ENCODE measurements at places on chromosomes 13 and 19.

DNA sequence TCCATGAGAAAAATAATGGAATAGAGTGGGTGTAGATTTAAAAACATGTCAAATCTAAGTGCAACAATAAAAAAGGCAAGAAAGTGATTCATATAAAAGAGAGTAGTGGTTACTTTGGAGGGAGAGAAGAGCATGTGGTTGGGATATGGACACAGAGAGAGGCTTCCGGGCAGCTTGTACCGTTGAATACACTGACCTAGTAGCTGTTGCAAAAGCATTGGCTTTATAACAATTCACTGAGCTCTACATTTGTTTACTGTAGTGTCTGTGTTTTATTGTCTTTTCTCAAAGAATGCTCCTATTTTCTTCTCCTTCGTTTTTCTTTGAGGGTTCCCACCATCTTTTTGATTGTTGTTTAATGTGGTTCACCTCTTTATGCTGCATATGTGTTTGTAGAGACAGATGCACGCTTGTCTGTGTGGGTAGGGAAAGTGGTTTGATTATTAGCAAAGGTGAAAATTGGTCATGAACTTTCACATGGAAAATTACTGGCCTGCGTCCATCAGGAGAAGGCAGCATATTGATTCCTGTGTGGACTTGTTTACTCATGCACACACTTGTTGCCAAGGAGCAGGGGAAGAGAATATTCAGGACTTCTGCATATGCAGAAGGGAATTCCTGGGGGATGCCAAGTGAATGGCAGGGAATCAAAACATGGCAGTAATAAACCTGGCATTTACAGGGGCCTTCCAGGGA lies 29.9 kb upstream of the IRS2 start:
- peak; percentile 65 for DNase-seq

DNA sequence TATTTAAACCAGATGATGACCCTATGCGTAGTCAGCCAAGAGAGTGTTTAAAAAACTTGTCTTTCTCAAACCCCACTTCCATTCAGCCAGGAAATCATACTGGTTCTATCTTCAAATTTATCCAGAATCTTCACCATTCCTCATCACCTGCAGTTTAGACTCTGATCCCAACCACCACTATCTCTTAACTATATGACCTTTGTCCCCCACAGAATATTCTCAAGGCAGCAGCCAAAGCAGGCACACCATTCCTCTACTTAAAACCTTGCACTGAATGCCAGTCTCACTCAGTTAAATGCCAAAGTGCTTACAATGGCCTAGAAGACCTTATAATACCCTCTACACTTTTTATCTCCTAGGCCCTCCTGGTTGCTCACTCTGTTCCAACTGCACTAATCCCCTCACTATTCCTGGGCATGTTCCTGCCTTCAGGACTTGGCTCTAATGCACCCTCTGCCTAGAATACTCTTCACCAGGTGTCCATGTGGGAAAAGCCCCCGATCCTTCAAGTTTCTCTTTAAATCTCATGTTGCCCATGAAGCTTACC lies 10.1 kb downstream of the SUCLA2 start:
- DNase-seq, result no peak

GRCh38 chr19:40416918-40417642 lies 3.9 kb upstream of the PRX start:
- DNase-seq, result peak; percentile 33

DNA sequence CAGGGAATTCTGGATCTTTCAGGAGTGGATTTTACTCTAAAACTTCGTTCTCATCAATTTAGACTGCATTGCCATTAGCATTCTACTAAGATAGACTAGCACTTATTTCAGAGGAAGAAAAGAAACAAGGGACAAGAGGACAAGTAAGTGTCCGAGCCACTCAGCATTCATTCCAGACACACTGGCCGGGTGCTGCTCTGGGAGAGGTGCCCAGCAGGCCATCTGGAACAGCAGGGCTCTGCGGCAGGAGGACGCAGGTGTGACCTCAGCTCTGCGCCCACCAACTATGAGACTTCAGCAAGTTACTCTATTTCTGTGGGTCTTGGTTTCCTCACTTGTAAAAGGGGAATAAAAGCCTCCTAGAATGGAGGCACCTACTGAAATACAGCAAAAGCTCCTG lies 4.2 kb downstream of the EPS15L1 start:
- DNase-seq, result no peak

GRCh38 chr19:56066152-56067023 lies 54.7 kb downstream of the ZNF787 start:
- peak; percentile 22 for DNase-seq

DNA sequence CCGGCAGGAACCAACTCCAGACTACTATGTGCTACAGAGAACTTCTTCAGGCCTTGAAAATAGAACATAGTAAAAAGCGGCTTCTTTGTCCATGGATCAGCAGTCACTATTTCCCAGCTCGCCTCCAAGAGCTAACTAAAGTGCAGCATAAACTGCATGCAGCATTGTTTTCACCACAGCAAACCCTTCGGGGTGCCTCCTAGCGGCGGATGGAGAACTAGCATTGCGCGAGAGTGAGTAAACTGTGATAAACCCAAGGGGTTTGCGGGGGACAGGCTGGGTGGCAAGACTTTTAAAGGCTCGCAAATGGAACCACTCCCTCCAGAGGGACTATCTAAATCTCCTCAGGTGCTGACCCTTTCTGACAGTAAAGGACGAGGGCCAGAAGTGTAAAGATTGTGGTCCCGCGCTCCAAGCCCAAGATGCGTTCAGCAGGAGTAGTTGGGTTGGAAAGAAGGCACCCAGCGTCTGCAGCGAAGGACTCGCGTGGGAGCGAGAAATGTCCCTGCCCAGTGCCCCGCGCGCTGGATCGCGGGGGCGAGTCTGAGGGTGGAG lies 21.5 kb upstream of the SGCG start:
- peak; percentile 42 for DNase-seq

- DNase-seq, result no peak
Observed at GRCh38 chr13:85661675-85662074, 137.5 kb downstream of the SLITRK6 start.

GRCh38 chr13:63024458-63024857 lies 1608.8 kb upstream of the PCDH20 start:
- DNase-seq, result no peak

GRCh38 chr19:5042556-5042955 lies 73.6 kb downstream of the KDM4B start:
- no peak for DNase-seq

- no peak for DNase-seq
Observed at GRCh38 chr19:41220811-41221210, 1.8 kb downstream of the AXL start.

GRCh38 chr13:32838945-32839344 lies 177.3 kb upstream of the KL start:
- DNase-seq, result no peak

GRCh38 chr13:94859278-94859691 lies 146.9 kb upstream of the SOX21 start:
- DNase-seq, result peak; percentile 47

DNA sequence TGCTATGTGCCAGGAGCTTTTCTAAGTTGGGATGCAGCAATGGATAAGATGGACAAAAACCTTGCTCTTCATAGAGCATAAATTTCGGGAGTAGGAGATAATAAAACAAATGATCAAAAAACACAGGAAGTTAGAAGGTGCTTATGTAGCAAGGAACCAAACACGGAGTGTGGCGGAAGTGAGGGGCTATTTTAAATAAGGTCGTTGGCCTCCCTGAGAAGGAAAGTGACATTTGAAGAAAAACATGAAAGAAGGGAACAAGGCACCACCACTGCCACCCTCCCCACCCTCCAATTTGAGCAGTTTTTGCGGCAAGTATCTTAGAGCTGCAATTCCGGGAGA lies 3.2 kb upstream of the GSX1 start:
- no peak for DNase-seq
